ENCODE measurements at places on chromosomes 7 and 10.
A peak's percentile ranks its signal among the peaks of the same experiment; 100 is the strongest.

- no peak for DNase-seq
Observed at GRCh38 chr10:11509036-11509435, 102.4 kb downstream of the USP6NL start.

GRCh38 chr10:101563007-101563406, 25.1 kb downstream of the POLL start:
- no peak for DNase-seq

DNA sequence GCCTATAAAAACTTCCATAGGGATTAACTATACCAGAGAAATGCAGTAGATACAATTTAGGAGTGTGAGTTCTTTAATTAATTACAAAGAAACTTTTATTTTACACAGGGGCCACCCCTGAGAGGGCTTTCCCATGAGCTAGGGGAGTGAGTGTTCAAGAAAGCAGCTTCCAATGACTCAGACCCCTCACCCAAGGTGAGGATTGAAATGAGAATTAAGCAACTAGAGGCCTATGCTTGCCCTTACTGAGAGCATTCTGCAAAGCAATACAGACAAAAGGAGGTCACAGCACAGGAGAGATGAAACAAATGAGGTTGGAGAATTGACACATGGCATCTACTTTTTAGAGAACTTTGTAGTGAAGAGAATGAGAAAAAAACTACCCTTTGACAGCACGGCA, 301.8 kb downstream of the WDR11 start:
- no peak for DNase-seq

DNA sequence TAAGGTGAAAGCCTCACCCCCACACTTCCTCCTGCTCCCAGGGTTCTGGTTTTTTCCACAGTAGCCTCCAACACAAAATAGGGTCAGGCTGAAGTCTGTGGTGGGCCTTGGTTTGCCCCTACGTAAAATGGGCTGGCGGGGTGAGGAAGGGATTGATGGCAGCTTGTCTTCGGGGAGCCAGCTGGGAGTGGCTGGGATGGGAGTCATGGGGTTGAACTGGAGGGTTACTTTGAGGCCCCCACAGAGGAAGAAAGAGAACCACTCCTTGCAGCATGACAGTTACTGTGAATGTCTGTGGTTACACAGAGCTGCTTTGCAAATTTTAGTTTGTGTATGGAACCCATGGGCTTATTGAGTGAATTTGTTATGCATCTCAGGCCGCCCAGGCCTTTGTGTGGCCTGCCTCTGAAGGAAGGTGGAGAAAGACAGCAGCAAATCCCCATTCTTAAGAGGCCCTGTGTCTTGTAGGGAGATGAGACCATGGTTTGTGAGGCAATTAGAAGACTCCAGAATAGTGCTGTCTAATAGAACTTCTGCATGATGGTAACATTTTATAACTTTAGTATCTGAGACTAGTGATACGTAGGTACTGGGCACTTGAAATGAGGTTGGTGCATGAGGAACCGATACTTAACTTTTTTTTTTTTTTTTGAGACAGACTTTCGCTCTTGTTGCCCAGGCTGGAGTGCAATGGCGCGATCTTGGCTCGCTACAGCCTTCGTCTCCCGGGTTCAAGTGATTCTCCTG, 8.1 kb downstream of the TRIM8 start:
- no peak for DNase-seq

- peak; percentile 37 for DNase-seq
Observed at GRCh38 chr10:74051736-74052342, 53.9 kb downstream of the VCL start.

All from iPS-NIHi11 (cell line).